Lung (tissue), 17 donors: ENCODE measurements at places on chromosomes 11 and 22. TPM values are rescaled to one million over a fixed set of nuclear protein-coding genes. Genes with fewer than 3 reads are reported as not detected.

The C11orf87 gene
- total RNA-seq = not detected

The OR4D5 gene
- total RNA-seq = not detected

The KREMEN1 gene
- 27.5 TPM for total RNA-seq

The SUSD2 gene
- total RNA-seq = 15.9 TPM

The CHRM1 gene
- total RNA-seq = 1.1 TPM

The TMEM134 gene
- 32.5 TPM for total RNA-seq

The IGLL5 gene
- 21.5 TPM for total RNA-seq

The CEP126 gene
- total RNA-seq = 12.5 TPM

The XNDC1N gene
- 20.4 TPM for total RNA-seq

The XRRA1 gene
- 12.4 TPM for total RNA-seq

The GPR83 gene
- 0.06 TPM for total RNA-seq

The METTL15 gene
- 36.3 TPM for total RNA-seq

The CYP2D6 gene
- total RNA-seq = 1.3 TPM

The TNNT3 gene
- 8.0 TPM for total RNA-seq

The OR10D3 gene
- not detected for total RNA-seq

The DYNC2H1 gene
- total RNA-seq = 27.7 TPM

The DEPDC7 gene
- total RNA-seq = 6.1 TPM

The OTOG gene
- total RNA-seq = not detected

The FXYD6 gene
- 45.7 TPM for total RNA-seq

The ARFGAP2 gene
- 108 TPM for total RNA-seq

The RHOG gene
- 95.8 TPM for total RNA-seq
